Hippocampal formation (tissue), 2 donors: ENCODE measurements at places on chromosomes 7 and 10.

GRCh38 chr10:29612657-29613056 lies 22.1 kb downstream of the SVIL start:
- no peak for DNase-seq

- no peak for DNase-seq
Observed at GRCh38 chr10:75739414-75740143, 308.2 kb downstream of the LRMDA start.

DNA sequence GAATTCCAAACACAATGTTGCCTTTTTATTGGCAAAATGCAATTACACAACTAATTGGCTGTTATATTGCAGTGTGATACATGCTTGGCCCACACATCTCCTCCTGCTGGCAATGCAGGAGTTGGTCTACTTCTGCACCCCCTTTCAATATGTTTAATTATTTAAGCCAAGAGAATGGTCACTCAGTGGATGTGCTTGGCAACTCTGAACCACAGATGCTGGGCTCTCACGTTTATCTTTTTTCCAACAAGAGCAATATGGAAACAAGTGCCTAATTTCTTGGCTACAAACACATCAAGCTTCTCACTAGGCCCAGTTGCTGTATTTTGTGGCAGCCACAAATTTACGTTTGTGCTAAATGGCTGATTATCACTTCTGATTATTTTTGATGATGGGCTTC lies 1149.2 kb upstream of the CELF2 start:
- no peak for DNase-seq

- DNase-seq: no peak
Observed at GRCh38 chr10:35219292-35219691, 92.6 kb downstream of the CREM start.

DNA sequence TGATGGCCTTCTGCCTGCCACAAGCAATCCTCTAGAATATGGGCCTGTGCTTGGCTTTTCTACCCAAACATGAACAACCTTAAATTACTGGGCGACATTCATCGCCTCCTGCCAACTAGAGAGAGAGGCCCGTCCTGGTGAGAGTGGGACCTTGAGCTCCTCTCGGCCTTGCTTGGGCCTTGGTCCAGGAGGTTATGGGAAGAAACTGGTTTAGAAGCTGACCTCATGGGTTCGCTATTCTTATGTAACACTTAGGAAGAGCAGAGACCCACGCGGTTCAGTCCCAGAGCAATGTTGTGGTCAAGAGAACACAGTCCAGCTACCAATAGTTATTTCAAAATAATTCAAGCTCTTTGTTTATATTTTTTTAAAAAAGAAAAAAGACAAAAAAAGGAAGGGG lies 176.3 kb upstream of the ZNF32 start:
- no peak for DNase-seq

GRCh38 chr7:111138193-111138569 lies 47.3 kb downstream of the LRRN3 start:
- DNase-seq: peak; percentile 17

- DNase-seq: no peak
Observed at GRCh38 chr10:101686133-101686925, 8.6 kb downstream of the FBXW4 start.

- DNase-seq: no peak
Observed at GRCh38 chr7:113128031-113128430, 9.7 kb upstream of the SMIM30 start.

- DNase-seq: no peak
Observed at GRCh38 chr7:98341106-98341505, 59.6 kb downstream of the BRI3 start.

GRCh38 chr10:31128536-31128935 lies 96.9 kb upstream of the ZNF438 start:
- DNase-seq: no peak

DNA sequence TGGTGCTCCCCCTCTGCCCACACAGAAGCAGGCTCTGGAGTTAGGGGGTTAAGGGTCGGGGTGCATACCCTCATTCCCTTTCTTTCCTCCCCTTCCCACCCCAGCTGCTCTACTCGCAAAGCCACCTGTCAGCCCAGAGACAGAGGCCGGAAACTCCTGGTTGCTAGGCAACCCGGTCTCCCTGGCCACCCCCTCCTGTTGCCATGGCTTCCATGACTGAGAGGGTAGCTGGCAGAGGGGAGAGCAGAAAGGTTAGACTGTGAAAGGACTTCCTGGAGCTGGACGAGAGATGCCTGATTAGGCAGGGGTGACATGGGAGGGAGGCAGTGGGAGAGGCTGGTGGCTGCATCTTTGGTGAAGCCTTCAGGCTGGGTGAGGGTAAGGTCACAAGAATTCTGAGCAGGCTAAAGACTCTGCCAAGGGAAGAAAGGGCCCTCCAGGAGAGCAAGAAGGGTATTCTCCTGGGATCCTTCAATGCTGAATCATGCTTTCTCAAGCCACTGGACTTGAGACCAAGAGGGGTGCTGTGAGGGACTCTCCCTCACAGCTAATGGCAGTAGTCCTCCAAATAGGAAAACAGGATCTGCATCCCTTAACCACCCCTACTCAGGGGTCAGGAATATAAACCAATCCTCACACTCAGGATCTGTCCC lies 5.4 kb downstream of the PSD start:
- no peak for DNase-seq

DNA sequence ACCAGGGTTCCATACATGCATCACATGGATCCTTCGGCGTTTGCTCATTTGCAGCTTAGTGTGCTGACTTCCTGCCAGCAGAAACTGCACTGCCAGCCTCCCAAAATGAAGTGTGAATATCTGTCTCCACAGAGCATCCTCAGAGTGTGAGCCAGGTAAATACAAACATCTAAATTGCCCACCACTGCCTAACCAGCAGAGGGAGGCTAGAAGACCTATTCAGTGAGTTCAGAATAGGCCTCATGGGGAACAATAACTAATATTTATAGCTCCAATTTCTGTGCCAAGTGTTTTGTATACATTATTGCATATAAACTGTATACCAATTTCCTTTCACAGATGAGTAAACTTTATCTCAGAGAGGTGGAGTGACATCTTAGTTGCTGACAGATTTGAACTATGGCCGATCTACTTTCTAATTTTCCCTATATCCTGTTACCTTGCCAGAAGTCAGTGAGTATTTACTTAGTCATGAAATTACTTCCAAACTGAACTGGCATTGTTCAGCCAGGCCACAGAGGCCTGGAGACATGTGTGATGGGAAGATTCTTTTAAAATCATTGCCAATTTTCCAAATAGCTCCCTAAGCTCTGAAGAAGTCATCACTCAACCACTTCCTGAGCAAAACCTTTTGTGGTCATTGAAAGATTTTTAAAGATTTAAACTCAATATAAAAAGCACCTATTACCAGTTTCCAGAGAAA lies 926.5 kb upstream of the GHITM start:
- no peak for DNase-seq

DNA sequence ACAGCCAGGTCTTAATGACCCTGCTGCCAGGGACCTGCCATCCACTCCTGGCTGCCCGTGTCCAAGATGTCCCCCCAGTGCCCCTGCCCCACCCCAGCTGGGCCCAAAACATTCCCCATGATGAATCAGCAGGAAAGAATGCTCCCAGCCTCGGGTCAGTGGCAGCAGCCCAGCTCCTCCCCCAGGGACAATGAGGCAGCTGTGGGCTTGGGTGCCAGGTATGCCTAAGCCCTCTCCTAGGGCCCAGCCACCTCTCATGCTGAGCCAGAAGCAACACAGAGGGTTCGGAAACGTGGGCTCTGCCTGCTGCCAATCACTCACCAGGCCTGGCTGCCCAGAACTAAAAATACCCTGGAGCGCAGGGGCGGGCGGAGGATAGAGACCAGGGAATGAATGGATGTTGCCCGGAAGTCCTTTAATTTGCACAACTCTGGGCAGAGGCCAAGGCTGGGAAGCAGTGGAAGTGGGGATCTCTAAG lies 1.5 kb upstream of the LOXL4 start:
- no peak for DNase-seq

DNA sequence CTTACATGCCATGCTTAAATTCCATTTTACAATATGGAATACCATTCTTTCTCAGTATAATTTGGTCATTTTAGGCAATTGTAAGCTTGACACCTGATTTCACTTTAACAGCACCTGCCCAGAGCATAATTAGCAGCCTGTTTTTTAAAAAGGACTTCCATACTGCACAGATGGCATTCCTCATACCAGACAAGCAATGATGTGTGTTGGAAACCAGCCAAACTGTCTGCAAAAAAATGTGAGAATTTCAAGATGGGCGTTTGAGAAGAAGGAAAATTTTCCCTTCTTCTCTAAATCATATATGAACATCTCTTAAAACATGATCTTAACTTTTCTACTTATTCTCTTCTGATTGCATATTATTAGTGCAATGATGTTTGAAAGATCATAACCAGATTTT lies 40.4 kb upstream of the AGMO start:
- DNase-seq: no peak

- peak; percentile 84 for DNase-seq
Observed at GRCh38 chr10:72009425-72010081, 45.4 kb downstream of the CHST3 start.

GRCh38 chr10:3500408-3500856 lies 284.6 kb downstream of the KLF6 start:
- DNase-seq: peak; percentile 63

- DNase-seq: no peak
Observed at GRCh38 chr7:82633592-82633991, 190.0 kb upstream of the CACNA2D1 start.

DNA sequence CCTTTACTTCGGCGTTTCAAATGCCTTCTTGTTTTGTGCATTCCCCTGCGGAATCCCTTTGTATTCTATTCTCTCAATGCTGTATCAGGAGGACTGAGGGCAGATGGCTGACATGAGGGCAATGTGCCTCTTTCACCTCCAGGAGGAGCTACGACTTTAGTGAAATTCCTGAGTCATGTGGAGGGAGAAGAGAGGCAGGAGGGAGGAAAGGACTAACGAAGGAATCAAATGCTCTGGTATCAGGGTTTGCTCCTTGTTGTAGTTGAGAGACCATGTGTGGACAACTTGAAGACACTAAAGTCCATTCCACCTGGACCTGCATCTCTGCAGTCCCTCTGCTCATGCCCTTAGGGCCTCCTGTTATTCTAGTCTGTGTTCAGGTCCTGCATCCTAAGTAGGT lies 40.2 kb upstream of the PRSS58 start:
- DNase-seq: no peak

DNA sequence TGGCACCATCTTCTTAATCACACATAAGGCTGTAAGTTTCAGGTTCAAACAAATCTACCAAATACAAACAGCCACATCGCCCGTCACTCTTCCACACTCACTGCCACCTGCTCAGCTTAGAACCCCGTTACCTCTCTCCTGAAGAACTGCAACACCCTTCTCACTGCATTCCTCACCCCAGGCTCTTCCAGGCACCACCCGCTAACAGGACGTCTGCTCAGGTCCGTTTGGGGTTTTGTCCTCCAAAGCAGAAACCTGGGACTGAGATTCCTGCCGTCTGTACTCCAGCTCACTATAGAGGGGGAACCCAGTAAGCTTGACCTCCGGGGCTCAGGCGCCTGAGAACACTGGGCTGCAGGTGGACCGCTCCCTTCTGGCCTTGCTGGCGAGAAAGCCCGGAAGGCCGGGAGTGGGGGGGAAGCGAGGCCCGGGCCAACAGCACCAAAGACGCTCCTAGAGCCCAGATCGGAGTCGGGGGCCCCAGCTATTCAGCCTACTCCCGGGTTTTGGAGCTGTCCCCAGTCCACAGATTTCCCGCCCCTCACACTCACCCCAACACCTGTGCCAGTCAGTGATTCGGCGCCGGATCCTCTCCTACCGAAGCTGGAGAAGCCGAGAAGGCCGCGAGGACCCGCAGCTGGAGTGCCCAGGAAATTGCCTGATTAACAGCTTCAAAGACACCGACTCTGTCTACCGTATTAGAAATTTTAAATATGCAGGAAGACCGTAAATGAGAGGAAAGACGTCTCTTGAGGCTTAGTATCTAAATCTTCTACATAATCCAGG lies at the start of gene AP3M1:
TSS of gene AP3M1 (minus strand) at position 625 of the 786 bp plus-strand sequence. CDS start 12,449 bp downstream, outside the sequence.
- DNase-seq: peak; percentile 84

DNA sequence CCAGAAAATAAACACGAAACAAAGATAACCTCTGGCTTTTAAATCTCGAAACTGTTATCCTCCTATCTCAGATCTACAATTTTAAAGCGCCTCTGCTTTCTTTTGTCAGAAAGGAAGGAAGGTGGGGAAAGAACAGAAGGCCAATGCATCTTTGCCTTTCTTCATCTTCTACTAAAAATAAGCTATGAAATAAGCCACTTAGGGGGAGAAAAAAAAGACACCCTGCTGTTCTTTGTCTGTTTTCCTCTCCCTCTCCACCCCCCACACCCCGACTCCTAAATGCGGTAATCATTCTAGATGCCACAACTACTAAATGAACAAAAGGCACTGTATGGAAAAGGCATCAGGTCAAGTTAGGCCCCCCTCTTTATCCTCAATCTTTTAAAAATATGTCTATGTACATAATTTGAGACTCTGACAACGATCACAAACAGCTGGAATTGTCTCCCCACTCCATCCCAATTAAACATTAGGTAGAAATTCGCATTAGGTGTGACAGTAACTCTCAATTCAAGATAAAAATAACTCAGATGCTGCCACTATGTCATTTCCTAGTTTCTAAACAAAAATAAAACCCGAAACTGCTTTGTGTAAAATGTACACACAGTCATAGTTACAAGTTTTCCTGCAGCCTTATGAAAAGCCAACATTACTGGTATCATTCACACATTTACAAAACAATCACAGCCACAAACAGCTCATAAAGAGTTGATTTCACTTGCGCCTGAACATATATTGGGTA lies 2.4 kb downstream of the UBE2H start:
- DNase-seq: no peak

DNA sequence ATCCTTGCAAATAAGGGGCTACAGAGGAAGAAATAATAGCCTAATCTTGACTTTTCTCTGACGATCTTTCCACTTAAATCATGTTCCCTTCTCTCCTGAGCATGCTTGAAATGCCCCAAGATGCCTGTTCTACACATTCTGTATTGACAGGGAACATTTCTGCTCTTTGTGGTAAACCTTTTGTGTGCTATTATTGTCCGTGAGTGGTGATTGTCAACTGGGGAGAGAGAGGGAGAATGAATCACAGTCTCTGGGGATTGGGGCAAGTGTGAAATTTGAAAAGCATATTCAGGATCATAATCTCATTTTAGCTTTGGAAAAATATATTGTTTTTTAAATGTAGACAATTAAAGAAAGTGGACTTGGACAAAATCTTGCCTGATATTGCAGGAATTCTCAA lies 20.6 kb downstream of the UBTD1 start:
- DNase-seq: no peak

- DNase-seq: no peak
Observed at GRCh38 chr10:10125676-10126075, 892.0 kb upstream of the CELF2 start.

- DNase-seq: no peak
Observed at GRCh38 chr10:130897815-130898214, 413.7 kb downstream of the TCERG1L start.

DNA sequence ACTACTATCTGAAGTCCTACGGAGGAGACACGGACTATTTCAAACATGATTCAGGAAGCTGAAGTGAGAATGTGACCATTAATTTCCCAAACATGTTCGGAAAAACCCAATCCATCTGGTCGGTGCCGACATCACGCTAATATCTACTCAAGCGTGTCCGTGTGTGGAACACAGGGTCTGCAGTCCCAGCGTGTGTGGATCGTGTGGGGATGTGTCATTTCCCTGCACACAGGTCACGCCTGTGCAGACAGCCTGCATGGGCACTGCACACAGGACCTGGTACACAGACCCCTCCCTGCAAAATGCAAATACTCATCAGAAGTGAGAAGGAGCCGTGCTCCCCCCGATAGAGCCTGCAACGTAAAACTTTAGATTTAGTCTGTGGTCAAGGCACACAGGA lies 57.8 kb downstream of the CARD11 start:
- no peak for DNase-seq

- no peak for DNase-seq
Observed at GRCh38 chr10:34748767-34749166, 66.3 kb downstream of the PARD3 start.
